Left lung (tissue), 14 donors: ENCODE measurements at places on chromosomes 3 and 15. TPM values are rescaled to one million over a fixed set of nuclear protein-coding genes. Genes with fewer than 3 reads are reported as not detected.

The NIPA2 gene
- total RNA-seq, result 52.9 TPM

The CHRM5 gene
- not detected for total RNA-seq

The DAZL gene
- total RNA-seq, result not detected

The C3orf38 gene
- 17.6 TPM for total RNA-seq

GRCh38 chr3:100334488-100335351 lies at the start of gene NIT2:
NIT2 (plus strand) TSS chr3:100334757; CDS start chr3:100334792, 35 bp downstream.
- peak; percentile 72 for DNase-seq

- DNase-seq, result no peak
These were observed 7.7 kb upstream of the PSTPIP1 start for GRCh38 chr15:76987276-76987675.

- DNase-seq, result no peak
These were observed 263.3 kb downstream of the ABHD5 start for GRCh38 chr3:43953814-43954692.

- no peak for DNase-seq
These were observed 51.6 kb downstream of the GATM start for GRCh38 chr15:45326741-45327140.
